ENCODE measurements at places on chromosomes 11 and 22.

GRCh38 chr11:77547863-77548551 is 41.7 kb upstream of the AQP11 start:
- peak; percentile 87 for DNase-seq

DNA sequence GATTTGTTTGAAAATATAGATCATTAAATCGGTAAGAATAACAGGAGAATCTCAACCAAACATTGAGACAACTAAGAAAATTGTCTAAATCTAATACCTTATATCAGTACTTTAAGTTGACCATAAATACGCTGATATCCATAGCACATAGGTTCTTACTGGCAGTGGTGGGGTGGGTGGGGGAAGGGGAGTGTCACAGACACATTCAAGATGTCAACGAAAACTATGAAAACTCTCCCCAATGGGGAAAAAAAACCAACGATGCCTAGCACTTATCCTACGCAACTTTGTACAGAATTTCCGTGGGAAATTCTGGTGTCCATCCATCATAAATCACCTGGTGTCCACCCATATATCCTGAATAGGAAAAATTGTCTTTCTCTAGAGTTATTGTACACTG is 6.2 kb downstream of the GRAP2 start:
- no peak for DNase-seq

DNA sequence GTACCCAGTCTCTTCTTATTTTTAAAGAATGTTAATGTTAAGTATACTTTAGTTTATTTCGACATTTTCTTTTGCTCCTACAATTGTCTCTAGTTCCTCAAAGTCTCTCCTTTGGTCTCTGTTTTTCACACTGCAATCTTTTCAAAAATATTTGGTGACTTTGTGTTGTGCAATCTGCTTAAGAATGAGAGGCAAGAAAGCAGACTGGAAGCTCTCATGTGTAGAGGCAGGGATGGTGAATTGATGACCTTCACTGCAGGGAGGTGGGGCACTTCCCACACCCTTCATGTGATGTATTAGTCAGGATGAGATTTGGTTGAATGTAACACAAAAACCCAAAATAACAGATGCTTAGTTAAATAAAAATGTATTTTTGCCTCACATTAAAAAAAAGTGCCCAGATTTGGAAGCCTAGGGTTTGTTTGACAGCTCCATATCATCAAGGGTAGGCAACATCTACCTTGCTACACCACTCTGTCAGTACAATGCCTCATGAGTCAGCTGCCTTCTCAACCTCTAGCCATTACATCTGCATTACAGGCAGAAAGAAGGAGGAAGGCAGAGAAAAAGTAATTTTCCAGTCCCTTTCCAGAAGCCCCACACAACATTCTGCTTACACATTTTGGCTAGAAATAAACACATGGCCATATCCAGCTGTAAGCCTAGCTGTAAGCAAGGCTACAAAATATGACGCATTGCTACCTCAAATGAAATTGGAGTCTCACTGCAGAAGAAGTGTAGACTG is 3.8 kb upstream of the MMP27 start:
- no peak for DNase-seq

GRCh38 chr11:35856756-35857155 is 87.1 kb upstream of the LDLRAD3 start:
- peak; percentile 44 for DNase-seq

GRCh38 chr11:76123248-76123647 is 83.1 kb downstream of the WNT11 start:
- no peak for DNase-seq

GRCh38 chr11:9574622-9575259 is 1.3 kb downstream of the WEE1 start:
- peak; percentile 63 for DNase-seq

GRCh38 chr11:126476977-126477376 is 121.5 kb downstream of the ST3GAL4 start:
- DNase-seq: no peak

DNA sequence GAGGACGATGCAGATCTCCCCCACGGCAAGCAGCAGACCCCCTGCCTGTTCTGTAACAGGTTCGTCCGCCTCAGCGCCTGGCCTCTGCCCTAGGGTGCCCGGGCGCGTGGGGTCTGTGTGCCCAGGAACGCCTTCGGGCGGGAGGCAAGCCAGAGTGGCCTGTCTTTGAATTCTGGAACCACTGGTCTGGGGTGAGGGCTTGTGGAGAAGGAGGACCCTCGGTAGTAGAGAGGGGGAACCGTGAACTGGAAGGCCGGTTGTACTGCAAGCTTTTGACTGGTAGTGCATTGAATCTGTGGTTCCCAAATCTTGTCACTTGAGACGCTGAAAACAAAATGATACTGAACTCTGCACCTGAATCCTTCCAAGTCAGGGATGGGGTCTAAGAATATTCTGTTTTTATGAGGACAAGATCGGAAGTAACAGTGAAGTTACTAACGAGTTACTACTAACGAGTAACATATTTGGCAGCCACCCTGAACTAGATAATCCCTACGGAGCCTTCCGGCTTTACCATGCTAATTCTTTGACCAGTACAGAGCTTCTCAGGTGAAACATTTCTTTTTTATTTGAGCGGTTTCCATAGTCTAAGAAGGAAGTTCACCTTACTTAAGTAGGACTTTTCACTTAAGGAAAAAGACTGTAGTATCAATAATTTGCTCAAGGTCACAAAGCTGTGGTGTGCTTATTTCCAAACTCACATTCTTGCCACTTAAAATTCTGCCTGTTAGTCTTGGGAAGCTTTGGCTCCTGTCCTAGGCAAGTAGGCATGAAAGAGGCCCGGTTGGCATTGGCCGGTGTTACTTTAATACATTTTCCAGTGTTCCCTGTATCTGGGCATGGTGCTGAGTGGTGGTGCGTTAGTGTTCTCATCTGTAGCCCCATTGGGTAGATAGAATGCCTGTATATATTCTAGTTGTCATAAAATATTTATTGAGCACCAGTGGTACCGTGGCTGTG is 860 bp downstream of the PRMT3 start:
- DNase-seq: peak; percentile 27

DNA sequence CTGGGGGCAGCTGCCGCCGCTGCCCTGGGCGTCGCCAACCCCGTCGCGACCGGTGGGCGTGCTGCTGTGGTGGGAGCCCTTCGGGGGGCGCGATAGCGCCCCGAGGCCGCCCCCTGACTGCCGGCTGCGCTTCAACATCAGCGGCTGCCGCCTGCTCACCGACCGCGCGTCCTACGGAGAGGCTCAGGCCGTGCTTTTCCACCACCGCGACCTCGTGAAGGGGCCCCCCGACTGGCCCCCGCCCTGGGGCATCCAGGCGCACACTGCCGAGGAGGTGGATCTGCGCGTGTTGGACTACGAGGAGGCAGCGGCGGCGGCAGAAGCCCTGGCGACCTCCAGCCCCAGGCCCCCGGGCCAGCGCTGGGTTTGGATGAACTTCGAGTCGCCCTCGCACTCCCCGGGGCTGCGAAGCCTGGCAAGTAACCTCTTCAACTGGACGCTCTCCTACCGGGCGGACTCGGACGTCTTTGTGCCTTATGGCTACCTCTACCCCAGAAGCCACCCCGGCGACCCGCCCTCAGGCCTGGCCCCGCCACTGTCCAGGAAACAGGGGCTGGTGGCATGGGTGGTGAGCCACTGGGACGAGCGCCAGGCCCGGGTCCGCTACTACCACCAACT is 1.0 kb downstream of the FUT4 start:
- DNase-seq: peak; percentile 32

DNA sequence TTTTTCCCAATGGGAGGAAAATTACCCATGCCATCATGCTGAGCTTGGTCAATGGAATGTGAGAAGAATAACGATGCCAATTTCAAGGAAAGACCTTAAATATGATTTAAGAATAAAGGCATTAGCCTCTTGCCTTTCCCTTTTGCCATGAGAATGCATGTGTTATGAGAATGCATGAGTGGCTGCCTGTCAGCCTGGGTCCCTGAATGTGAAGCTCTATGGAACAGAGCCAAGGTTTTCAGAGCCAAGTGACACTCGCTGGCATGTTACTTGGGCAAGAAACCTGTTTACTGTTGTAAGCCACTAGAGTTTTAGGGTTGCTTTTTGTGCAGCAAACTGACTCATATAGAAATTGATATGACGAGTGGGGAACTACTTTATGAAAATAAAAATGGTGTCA is 75.7 kb downstream of the JRKL start:
- DNase-seq: peak; percentile 34

DNA sequence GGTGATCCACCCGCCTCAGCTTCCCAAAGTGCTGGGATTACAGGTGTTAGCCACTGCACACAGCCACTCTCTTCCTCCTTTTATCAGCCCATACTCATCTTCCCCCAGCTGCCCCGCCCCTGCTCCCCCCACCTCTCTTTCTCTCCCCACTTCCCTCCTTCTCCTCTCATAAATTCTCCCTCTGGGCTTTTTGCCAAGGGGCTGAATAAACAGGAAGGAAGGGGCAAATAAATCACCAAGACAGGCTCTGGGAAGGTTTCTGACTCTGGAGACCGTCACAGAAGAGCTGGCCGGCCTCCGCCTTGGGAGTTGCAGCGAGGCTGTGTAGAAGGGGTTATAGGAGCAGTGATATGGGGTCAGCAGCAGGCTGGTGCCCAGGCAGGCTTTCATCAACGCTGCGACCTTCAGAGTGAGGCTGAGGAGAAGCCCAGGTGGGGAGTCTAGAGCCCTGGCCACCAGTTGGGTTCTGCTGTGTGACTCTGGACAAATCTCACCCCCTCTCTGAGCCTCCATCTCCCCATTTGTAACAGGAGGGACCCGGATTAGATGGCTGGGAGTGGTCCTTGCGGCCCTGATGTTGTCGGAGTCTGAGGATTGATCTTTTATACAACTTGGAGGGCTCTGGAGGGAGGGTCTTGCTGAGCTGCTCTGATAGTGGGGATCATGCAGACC is 62.6 kb upstream of the RASD2 start:
- peak; percentile 50 for DNase-seq

DNA sequence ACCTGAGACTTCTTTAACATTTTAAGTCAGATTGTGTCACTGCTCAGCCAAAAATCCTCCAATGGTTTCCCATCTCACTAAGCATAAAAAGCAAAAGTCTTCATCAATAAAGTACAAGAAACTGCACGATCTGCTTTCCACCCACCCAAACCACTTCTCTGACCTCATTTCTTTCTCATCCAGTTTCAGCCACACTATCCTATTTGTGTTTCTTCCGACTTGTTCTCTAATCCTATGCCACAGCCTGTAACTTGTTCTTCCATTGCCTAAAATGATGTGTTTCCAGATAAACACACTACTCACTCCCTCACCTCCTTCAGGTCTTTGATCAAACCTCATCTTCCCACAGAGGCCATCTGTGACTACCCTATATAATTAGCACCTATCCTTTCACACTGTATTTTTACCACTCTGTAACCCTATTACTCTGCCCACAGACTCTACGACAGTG is 28.4 kb downstream of the ARHGAP32 start:
- DNase-seq: no peak

DNA sequence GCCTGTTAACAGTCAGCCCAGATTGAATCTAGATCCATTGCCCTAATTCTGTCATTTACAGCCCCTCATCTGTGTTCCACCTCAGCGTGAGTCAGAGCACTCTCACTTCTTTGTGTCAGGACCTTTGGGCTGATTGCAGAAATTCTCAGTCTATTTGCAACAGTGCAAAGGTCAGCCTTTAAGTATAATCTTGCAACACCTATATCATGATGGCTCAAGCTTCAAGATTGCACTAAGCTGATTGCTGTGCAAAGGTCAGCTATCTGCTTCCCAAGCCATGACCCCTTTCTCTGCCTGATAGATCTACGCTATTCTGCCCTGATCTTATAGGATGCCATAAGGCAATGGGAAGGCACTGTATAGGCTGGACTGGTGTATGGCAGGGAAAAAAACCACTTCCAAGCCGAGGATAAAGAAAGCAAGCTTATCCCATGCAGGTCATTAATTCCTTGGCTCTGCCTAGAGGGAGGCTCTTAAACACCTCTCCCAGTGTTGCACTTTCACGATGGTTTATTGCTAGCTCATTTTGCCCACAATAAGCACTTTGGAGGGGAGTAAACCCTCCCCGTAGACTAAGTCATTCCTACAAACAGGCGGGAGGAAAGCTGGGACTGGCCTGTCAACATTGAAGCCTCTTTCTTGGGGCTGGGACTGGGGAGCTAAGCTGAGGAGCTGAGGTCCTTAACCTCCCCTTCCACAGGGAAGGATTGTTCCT is 100.6 kb downstream of the RRAS2 start:
- DNase-seq: no peak

GRCh38 chr22:17057959-17058814 is 26.6 kb upstream of the IL17RA start:
- peak; percentile 85 for DNase-seq

GRCh38 chr11:47127213-47127612 is 49.5 kb downstream of the ARFGAP2 start:
- DNase-seq: no peak

Data from tongue (tissue), 3 donors.